Mesenchymal stem cell (in vitro differentiated cells and primary cell): ENCODE measurements at places on chromosomes 6 and 20.

DNA sequence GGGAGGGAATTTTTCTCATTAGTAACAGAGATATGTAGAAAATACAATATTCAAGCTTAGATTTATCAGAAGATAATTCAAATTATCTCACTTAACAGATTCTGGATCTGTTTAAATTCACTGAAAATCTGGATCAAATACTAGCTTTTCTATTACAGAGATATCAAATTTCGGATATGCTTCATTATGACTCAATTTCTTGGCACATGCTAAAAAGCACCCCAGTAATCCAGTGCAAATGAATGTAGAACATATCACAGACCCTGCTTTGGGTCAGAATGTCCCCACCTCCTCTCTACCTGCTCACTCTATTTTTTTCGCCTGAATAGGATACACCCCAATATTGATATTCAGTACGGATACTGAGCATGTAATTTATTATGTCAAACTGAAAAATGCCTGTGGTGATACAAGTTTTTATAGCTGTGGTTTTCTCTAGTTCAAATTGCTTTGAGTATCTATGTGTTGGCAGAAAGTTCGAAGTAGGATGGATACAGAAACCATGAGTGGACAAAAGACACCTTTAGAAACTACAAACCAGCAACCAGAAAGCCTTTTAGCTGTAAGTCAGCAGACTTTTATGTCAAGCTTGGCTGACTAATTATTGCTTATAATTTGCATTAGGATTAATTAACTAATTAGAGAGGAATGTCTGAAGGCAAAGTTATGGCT, 290.0 kb downstream of the TFAP2B start:
- DNase-seq, result no peak
- H3K4me1 ChIP-seq, result no peaks in the 10 kb centered on the region
- H3K36me3 ChIP-seq, result no peaks in the 10 kb centered on the region
- H3K27ac ChIP-seq, result no peak overlapping the region
- no peaks in the 10 kb centered on the region for H3K27me3 ChIP-seq

DNA sequence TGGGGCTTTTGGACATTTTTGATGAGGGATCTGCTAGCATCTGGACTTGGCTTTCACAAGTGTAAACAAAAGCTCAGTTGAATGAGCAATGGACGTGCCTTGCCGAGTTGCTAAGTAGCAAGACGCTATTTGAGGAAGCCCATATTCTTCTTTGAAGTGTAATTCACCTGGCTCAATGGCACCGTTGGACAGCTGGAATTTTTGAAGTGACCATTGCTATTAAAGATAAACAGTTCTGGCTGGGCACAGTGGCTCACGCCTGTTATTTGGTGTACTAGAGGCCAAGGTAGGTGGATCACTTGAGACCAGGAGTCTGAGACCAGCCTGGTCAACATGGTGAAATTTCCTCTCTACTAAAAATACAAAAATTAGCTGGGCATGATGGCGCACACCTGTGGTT, 88.8 kb upstream of the SOX4 start:
- H3K27me3 ChIP-seq, result no peaks in the 10 kb centered on the region
- no peaks in the 10 kb centered on the region for H3K4me1 ChIP-seq
- H3K4me3 ChIP-seq, result no peak overlapping the region
- no peak for DNase-seq
- no peak overlapping the region for H3K27ac ChIP-seq
- H3K36me3 ChIP-seq, result no peaks in the 10 kb centered on the region

GRCh38 chr20:24580855-24581254, 111.4 kb downstream of the SYNDIG1 start:
- no peaks in the 10 kb centered on the region for H3K27me3 ChIP-seq
- no peak overlapping the region for H3K27ac ChIP-seq
- no peak overlapping the region for H3K4me3 ChIP-seq
- peaks cover 13% of the 10 kb centered on the region for H3K4me1 ChIP-seq
- DNase-seq, result no peak

GRCh38 chr20:59561228-59561605, 43.1 kb upstream of the PHACTR3 start:
- no peak for DNase-seq
- H3K4me3 ChIP-seq, result no peak overlapping the region
- no peaks in the 10 kb centered on the region for H3K36me3 ChIP-seq
- peaks cover 54% of the 10 kb centered on the region for H3K27me3 ChIP-seq
- no peaks in the 10 kb centered on the region for H3K4me1 ChIP-seq
- H3K27ac ChIP-seq, result no peak overlapping the region

DNA sequence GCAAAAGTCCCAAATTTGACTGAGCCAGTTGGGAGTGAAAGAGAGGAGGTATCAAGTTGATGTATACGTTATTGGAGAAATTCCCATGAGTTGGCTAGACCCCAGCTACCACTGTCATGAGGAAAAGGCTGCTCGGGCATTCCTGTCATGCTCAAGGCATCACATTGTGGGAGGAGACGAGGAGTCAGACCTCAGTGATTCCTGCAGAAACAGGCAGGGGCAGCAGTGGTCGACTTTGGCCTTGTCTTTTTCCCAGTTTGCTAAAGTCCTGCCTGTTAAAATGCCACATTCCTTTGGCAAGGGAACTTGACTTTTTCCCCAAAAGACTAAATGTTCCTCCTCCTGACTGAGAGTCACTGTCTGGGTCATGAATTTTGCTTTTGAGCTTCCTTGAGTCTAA, 295.5 kb upstream of the HS3ST5 start:
- DNase-seq, result no peak
- peaks cover 2% of the 10 kb centered on the region for H3K4me1 ChIP-seq
- H3K27ac ChIP-seq, result no peak overlapping the region
- H3K27me3 ChIP-seq, result no peaks in the 10 kb centered on the region
- no peak overlapping the region for H3K4me3 ChIP-seq

- DNase-seq, result no peak
- H3K4me1 ChIP-seq, result no peaks in the 10 kb centered on the region
- no peaks in the 10 kb centered on the region for H3K27me3 ChIP-seq
- H3K36me3 ChIP-seq, result no peaks in the 10 kb centered on the region
Measured at GRCh38 chr6:113039005-113039404, 691.9 kb downstream of the RFPL4B start.

GRCh38 chr6:168179702-168180382, 100.8 kb upstream of the FRMD1 start:
- H3K4me3 ChIP-seq, result no peak overlapping the region
- H3K36me3 ChIP-seq, result no peaks in the 10 kb centered on the region
- no peak for DNase-seq

DNA sequence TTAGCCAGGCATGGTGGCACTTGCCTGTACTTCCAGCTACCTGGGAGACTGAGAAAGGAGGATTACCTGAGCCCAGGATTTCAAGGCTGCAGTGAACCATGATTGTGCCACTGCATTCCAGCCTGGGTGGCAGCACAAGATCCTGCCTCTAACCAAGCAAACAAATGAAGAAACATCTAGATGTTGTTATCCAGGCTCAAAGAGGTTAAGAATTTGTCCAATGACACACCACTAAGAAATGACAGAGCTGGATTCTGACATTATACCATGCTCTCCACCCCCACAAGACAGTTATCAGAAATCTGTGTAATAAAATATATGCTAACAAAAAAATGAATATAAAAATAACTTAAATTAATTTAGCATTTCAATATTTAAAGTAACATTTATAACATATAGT, 925.5 kb upstream of the SLC35B3 start:
- H3K36me3 ChIP-seq, result no peaks in the 10 kb centered on the region
- DNase-seq, result no peak
- no peak overlapping the region for H3K4me3 ChIP-seq
- no peak overlapping the region for H3K27ac ChIP-seq
- peaks cover 2% of the 10 kb centered on the region for H3K4me1 ChIP-seq

DNA sequence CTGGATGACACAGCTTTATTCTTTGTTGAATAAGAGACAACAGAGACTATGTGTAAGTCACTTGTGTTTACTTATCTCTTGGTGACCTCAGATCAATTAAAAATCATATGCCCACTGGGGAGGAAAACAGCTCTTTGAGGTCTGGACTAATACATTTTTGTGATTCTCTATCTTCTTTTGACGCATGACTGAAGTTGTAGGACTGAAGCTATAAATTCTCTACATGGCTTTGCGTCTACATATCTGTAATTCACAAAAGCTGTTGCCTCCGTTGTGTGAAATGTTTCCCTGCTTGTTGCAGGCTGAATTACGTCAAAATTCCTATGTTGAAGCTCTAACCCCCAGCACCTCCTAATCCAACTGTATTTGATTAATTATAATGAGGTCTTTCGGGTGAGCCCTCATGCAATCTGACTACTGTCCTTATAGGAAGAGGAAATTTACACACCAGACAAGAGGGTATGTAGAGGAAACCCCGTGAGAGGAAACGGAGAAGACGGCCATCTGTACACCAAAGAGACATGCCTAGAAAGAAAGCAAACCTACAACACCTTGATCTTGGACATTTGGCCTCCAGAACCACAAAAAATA, 481.6 kb downstream of the PRKN start:
- H3K4me1 ChIP-seq, result no peaks in the 10 kb centered on the region
- H3K4me3 ChIP-seq, result no peak overlapping the region
- no peaks in the 10 kb centered on the region for H3K36me3 ChIP-seq

- DNase-seq, result peak; percentile 88
- H3K27ac ChIP-seq, result peak within 1 kb of the TSS; percentile 87
- no peaks in the 10 kb centered on the region for H3K27me3 ChIP-seq
- H3K4me1 ChIP-seq, result peaks cover 23% of the 10 kb centered on the region
Measured at GRCh38 chr20:35284267-35284991, at the start of gene EIF6. TSS of gene EIF6 (minus strand) at chr20:35284772. CDS start at chr20:35284487, 285 bp downstream.

DNA sequence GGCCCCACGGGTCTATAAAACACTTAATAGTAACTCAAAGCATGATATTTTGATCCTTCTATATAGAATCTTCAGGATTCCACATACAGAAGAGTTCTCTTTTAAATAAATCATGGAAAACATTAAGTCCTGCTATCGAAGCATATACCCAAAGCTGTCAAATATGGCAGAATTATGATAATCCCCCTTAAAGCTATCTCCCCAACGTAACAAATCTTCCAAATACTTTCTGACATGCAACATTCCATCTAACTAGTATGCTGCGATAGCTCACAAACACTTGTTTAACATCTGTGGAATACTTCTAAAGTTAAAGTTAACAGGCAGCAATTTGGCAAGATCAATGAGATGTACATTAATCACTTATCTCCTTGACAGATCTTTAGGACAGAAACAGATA, 371.0 kb upstream of the RUNX2 start:
- H3K36me3 ChIP-seq, result no peaks in the 10 kb centered on the region
- H3K27ac ChIP-seq, result no peak overlapping the region
- no peaks in the 10 kb centered on the region for H3K4me1 ChIP-seq
- no peaks in the 10 kb centered on the region for H3K27me3 ChIP-seq
- DNase-seq, result no peak

- H3K4me3 ChIP-seq, result no peak overlapping the region
- H3K36me3 ChIP-seq, result no peaks in the 10 kb centered on the region
- H3K27me3 ChIP-seq, result peaks cover 41% of the 10 kb centered on the region
- H3K27ac ChIP-seq, result no peak overlapping the region
Measured at GRCh38 chr6:167676666-167677421, 149.9 kb upstream of the AFDN start.

GRCh38 chr6:50936277-50936681, 117.6 kb downstream of the TFAP2B start:
- no peak for DNase-seq
- H3K36me3 ChIP-seq, result no peaks in the 10 kb centered on the region
- H3K27ac ChIP-seq, result peak overlapping the region; percentile 19
- no peaks in the 10 kb centered on the region for H3K27me3 ChIP-seq
- H3K4me3 ChIP-seq, result no peak overlapping the region

- H3K36me3 ChIP-seq, result no peaks in the 10 kb centered on the region
- no peaks in the 10 kb centered on the region for H3K4me1 ChIP-seq
- H3K4me3 ChIP-seq, result no peak overlapping the region
- no peaks in the 10 kb centered on the region for H3K27me3 ChIP-seq
Measured at GRCh38 chr6:88535306-88535705, 369.2 kb upstream of the CNR1 start.
